ENCODE measurements at places on chromosomes 7 and 10. TPM values are rescaled to one million over a fixed set of nuclear protein-coding genes. Genes with fewer than 3 reads are reported as not detected.

SLC18A3 gene
- not detected for total RNA-seq

DNA sequence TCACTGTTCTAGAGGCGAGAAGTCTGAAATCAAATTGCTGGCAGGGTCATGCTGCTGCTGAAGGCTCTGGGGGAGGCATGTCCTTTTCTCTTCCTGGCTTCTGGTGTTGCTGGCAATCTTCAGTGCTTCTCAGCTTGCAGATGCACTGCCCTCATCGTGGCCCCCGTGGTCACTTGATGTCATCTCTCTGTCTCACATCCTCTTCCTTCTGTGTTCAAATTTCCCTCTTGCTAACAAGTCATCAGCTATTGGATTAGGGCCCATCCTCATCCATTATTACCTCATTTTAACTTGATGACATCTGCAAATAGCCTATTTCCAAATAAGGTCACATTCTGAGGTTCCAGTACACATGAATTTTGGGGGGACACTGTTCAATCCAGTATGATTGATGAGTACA is 36.6 kb upstream of the SRGN start:
- DNase-seq: peak; percentile 74

- peak; percentile 51 for DNase-seq
Measured at GRCh38 chr10:6071181-6072175, 9.3 kb upstream of the IL2RA start.

- DNase-seq: peak; percentile 49
Measured at GRCh38 chr7:845731-846130, 13.5 kb downstream of the SUN1 start.

ACSM6 gene
- not detected for total RNA-seq

HOXA13 gene
- 8.0 TPM for total RNA-seq

HTR5A gene
- not detected for total RNA-seq

PNLIPRP2 gene
- total RNA-seq: not detected

DNA sequence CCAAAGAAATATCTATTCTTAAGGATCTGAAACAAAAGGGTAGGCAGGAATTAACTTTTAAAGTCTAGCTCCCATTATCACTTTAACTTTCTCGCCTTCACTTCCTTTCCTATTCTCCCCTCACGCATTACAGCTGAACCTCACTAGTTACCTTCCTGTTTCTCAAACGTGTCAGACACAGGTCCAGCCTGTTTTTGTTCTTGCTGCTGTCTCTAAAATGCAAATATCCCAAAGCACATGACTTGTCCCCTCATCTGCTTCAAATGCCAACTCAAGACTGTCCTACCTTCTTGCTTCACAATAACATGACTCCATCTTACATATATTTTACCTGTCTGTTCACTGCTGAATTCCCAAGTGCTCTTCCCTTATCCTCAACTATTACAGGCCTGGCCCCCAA is 17.6 kb downstream of the ZDHHC6 start:
- DNase-seq: no peak

MBL2 gene
- total RNA-seq: under 0.01 TPM

DNA sequence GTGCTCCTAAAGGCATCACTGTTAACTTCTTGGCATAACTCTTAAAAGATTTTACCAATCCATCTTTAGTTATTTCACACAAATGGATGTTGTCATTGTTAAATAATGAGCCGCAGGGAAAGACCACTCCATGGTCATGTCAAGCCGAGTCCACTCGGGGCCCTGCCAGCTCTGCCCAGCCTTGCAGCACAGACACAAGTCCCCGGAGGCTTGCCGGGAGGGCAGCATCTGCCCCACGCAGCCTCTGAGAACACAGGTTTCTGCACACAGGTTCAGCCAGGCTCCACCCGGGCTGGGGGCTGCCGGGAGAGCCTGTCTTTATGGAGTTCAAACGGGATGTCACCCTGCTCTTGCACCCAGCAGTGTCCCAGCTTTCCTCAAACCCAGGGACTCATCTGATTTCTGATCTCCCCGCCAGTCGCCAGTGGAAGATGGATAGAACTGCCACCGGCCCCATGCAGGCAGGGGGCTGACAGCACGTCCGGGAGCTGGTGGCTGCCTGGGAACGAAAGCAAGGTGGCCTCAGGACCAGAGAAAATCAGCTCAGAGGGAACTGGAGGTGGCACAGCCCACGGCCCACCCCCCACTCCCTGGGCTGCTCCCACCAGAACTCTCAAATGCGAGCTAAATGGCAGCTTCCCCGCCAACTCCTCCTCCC is 156.2 kb downstream of the TCERG1L start:
- DNase-seq: no peak

- peak; percentile 80 for DNase-seq
Measured at GRCh38 chr10:115082506-115082905, 10.7 kb upstream of the ATRNL1 start.

DNA sequence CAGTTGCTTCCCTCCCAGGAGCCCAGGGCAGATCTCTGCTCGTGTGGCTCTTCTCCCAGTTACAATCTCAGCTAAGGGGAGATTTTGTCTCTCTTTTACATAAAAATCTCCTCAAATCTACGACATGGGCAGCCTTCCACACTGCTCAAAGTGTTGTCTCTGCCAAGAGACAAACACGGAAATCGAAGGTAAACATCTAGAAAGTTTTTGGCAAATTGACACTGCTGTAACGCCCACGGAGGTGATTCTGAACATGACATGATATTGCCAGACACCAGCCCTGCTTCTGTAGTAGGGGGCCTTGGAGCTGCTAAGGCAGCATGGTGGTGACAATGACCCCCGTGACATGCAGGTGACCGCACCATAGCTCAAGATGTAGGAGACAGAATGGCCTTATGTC is 128.3 kb downstream of the CCDC3 start:
- peak; percentile 53 for DNase-seq

Measured in osteoblast (primary cell).